HT-29 (cell line): ENCODE measurements at places on chromosomes 2 and 18. TPM values are rescaled to one million over a fixed set of nuclear protein-coding genes. Genes with fewer than 3 reads are reported as not detected.

- no peak for DNase-seq
These were observed 97.0 kb downstream of the KCNF1 start for GRCh38 chr2:11008773-11009172.

Gene LIMS2
- 30.6 and 32.0 TPM in 2 replicates for total RNA-seq

DNA sequence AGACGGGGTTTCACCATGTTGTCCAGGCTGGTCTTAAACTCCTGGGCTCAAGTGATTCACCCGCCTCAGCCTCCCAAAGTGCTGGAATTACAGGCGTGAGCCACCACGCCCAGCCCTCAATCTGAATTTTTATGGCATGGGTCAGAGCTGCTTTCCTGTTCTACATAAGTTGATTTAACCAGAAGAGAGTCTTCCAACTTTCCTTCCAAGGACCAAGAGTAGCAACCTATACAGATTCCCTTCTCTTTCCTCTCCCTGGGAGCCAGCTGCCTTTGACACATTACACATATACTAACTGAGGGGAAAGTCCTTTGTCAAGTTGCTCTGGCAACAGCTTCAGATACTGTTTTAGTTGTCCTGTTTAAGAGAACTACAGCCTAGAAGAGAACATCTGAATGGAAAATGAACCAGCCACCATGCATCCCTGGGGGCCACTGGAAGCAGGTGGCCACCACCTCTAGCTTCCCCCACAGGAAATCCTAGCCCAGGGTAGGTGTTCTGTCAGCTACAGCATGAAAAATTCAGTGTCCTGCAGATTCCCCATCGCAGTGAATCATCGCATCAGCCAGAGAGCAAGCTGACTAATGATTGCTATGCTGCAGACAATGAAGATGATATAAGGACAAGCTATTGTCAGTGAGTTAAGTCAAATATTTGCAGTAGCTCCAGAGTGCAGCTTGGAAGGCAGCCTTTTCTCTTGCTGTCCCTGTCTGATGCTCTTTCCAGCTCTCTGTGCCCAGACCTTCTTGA, 62.9 kb downstream of the POMC start:
- DNase-seq = no peak

GRCh38 chr2:105399207-105399861, 483 bp upstream of the FHL2 start:
- peak; percentile 94 for DNase-seq

- no peak for DNase-seq
These were observed 2.4 kb upstream of the TMEM178A start for GRCh38 chr2:39663187-39663930.

DNA sequence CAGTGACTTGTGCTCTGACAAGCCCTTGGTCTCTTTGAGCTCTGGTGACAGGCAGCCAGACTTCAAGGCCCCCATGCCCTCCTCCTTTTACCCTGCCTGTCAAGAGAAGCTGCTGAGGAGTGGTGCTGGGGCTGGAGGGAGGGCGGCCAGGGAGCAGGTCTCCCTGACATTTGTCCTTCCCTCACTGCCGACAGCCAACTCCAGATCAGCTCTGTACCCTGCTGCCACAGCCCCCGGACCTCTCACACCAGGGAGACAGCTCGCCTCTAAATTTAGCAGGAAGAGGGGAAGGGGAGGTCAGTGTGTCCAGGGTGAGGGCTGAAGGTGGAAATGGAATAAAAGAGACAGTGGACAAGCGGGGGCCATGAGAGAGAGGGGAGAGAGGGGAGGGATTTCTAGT, 155.8 kb downstream of the TDRD15 start:
- no peak for DNase-seq

Gene PMAIP1
- 10.4 and 10.5 TPM in 2 replicates for total RNA-seq

Gene CFAP65
- not detected in 2 replicates for total RNA-seq

- DNase-seq = no peak
These were observed 122.8 kb upstream of the UXS1 start for GRCh38 chr2:106316915-106317314.

- DNase-seq = peak; percentile 66
These were observed 774 bp upstream of the FZD7 start for GRCh38 chr2:202032846-202033316.

DNA sequence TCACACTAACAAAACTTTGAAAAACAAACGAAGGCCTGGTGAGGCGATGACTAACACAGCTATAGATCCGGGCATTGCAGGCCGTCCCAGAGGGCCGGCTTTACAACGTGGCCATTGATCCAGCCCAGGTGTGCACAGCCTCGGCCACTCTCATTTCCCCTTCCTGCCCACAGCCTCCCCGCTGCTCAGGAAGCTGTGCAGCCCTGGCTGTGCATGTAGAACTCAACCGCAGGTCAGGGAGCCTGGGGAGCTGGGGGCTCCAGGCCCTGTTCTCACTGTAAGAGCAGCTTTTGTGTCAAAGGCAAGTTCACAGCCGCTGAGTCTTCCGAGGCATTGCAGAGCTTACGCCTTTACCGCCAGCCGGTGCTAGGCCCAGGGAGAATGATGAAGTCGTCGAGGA, 87.2 kb downstream of the LONRF2 start:
- DNase-seq = no peak

Gene SNED1
- not detected in 2 replicates for total RNA-seq

- DNase-seq = no peak
These were observed 117.4 kb downstream of the STPG4 start for GRCh38 chr2:47037678-47038077.

DNA sequence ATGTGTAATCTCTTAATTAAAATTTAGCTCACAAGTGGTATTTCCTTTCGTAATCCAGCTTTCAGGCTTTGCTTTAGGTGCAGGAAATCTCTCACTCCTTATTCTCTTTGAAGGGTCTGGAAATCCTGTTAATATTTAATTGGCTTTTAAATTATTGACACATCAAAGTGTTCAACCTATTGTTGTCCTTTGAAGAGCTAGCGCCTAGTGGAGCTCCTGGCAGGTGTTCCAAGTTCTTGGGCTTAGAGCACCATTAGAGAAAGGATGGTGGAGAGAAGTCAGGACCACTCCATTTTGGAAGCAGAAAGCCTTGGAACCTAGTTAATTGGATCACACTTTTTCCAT, 92.4 kb downstream of the CABLES1 start:
- DNase-seq = peak; percentile 83

- DNase-seq = peak; percentile 32
These were observed 7.7 kb downstream of the TSHZ1 start for GRCh38 chr18:75218065-75218923.

- DNase-seq = peak; percentile 8
These were observed 68.2 kb downstream of the ZNF516 start for GRCh38 chr18:76426737-76427305.

DNA sequence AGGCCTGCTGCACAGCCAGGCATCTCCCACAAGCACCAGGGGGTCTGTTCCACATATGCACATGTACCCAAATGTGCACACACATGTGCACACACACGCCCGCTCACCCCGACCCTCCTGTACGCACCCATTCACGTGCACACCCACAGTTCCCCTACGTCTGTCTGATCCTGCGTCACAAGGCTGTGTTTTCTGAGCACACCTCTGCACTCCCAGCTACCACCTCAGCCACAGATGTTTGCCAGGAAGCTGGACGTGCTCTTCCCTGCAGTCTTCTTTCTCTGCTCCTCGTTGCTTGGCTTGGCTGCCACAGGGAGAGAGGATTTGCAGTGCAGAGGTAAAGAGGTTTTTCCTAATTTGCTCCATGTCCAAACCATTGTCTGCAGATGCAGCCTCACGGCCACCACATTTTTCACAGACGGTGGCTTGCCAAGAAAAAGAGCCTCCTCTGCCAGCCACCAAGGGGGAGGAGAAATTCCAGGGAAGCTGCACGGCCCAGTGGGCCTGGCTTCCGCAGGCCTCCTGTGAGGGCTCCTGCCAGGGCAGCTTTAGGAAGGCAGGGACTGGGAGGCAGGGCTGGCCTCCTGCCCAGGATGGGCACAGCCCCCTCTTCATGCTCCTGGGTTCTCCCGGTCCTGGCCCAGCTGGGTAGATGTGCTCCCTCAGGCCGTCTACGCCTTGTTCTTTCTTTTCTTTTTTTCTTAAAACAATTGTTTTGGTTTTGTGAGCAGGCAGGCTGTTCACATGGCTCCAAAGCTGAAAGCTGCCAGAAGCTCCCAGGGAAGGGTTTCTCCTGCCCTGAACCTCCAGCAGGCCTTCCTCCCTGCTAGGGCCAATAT, 29.3 kb upstream of the HS6ST1 start:
- no peak for DNase-seq

- DNase-seq = peak; percentile 95
These were observed at the start of gene NGEF for GRCh38 chr2:233013027-233013461. Gene NGEF (minus strand): TSS chr2:233013256. CDS start chr2:232974890, 38,366 bp downstream.

- DNase-seq = no peak
These were observed 265.8 kb downstream of the TNS1 start for GRCh38 chr2:217736776-217737550.

Gene SERPINB12
- total RNA-seq = not detected in 2 replicates

Gene D2HGDH
- 50.3 and 53.7 TPM in 2 replicates for total RNA-seq

Gene MOCOS
- 5.9 and 6.2 TPM in 2 replicates for total RNA-seq

Gene DSC3
- total RNA-seq = 0.03 TPM in 1 of 2 replicates, not detected in the other

DNA sequence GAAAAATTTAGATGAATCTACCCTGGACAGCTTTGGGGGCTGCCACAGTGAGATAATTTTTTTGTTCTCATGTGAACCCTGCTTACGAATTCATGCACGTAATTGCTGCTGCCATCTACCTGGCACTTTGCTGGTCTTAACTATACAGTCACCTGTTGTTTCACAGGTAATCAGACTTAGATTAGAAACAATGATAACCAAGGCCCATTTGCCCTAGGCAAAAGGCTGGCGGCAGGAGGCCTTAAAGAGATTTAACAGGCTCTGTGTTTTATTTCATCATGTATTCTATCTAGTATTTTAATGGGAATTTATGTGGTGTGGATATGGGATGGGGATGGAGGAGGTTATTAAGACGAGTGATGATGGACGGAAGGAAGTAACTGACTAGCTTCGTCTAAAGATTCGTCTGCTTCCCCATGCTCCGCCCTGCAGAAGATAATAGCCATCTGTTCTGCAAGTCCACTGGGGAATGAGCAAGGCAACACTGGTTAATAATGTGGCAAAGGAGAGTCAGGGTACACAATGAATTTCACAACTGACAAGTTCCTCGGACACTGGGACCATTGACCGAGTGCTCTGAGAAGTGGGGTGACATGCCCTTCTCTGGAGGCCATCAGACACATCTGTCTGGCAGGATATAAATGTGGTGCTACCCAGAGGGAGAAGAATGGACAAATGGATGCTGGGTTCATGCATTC, 291.8 kb upstream of the TNP1 start:
- no peak for DNase-seq

GRCh38 chr18:24446953-24447538, 13.4 kb upstream of the HRH4 start:
- DNase-seq = peak; percentile 25

GRCh38 chr2:21774691-21775368, 651.1 kb downstream of the TDRD15 start:
- DNase-seq = no peak

- peak; percentile 87 for DNase-seq
These were observed 659 bp downstream of the ZNF142 start for GRCh38 chr2:218658671-218659257.

Gene LMAN2L
- 12.0 and 12.4 TPM in 2 replicates for total RNA-seq
